ENCODE measurements at places on chromosomes 7 and 10.

GRCh38 chr7:78642751-78643150, 810.7 kb downstream of the MAGI2 start:
- no peak for DNase-seq

DNA sequence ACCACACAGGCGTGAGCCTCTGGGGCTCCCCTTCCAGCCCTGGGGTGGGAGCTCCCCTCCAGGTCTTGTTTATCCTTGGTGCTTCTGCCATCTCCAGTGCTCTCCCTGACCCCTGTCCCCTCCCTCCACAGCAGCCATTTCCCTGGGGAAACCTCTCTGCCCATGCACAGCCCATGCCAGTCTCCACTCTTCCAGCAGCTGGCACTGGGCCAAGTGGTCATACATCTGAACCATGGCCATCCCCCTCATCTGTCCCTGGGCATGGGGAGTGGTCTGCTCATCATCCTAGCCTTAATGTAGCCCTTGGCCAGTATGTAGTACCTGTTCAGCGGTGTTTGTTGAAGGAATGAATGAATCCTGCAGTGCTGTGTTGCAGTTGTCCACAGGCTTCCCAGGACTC, 172.4 kb upstream of the ZNF32 start:
- DNase-seq, result no peak

DNA sequence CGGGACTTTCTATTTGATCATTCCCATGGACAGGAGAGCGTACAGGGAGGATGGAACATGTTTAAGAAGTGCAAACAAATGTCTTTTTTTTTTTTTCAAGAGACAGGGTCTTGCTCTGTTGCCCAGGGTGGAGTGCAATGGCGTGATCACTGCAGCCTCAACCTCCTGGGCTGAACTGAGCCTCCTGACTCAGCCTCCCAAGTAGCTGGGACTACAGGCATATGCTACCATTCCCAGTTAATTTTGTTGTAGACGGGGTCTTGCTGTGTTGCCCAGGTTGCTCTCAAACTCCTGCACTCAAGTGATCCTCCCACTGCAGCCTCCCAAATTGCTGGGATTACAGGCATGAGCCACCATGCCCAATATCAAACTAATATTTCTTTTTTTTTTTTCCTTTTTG, 40.5 kb downstream of the SPDYE5 start:
- no peak for DNase-seq

GRCh38 chr7:17362439-17363105, 64.1 kb downstream of the AHR start:
- DNase-seq, result no peak

DNA sequence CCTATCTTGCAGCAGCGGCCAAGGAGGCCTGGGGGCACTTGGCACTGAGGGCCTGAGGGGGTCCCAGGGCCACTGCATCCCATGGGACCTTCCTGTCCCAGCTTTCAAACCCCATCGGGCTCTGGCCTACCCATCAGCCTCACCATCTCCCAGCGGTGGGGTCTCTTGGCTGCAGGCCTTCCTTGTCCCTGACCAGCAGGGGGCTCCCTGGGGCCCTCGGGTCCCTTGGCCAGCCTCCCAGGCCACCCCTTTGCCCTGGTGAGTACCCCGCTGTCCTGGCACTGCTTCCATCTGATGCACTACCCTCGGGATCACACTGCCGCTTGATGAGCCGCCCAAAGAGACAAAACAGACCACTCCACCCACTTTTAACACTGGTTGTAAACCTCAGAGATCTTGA, 43.5 kb downstream of the YKT6 start:
- DNase-seq, result peak; percentile 14

- no peak for DNase-seq
Measured at GRCh38 chr7:16130111-16131110, 290.9 kb downstream of the CRPPA start.

- DNase-seq, result no peak
Measured at GRCh38 chr10:3838460-3839437, 53.7 kb upstream of the KLF6 start.

DNA sequence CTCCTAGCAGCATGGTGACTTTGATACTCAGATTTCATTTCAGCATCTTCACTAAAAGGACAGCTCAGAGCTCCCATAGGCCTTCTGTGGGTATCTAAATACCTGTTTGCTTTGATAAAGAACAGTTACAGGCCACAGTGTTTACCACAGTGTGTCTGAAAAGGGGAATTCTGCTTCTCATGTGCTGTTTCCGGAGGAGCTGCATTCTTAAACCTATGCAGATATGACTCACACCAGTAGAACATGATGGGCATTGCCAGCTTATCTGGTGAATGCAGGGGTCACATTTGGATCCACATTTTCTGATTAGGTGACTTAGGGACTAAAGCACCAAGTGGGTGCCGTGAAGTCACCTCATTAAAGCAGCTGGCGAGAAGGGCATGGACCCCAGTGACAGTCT, 52.6 kb downstream of the TRRAP start:
- DNase-seq, result peak; percentile 2

- DNase-seq, result no peak
Measured at GRCh38 chr10:49107887-49108267, 7.4 kb downstream of the VSTM4 start.

GRCh38 chr7:332020-332517, 42.1 kb downstream of the FOXL3 start:
- no peak for DNase-seq

DNA sequence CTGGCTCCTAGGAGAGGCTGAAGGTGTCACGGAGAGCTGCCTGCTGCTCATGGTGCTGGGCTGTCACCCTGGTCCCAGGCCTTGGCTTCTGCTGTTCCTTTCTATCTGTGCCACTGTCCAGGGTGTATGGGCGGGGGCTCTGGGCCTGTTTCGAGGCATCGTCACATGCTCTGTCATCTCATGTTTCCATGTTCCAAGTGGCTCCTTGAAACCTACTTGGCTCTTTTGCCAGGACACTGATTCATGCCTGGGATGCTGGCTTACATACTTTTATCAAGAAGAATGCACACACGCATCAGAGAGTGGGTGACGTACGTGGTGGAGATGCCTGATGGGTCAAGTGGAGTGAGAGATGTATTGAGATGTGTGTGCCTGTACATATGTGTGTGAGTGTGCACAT, 50.9 kb downstream of the ADCY1 start:
- DNase-seq, result no peak

DNA sequence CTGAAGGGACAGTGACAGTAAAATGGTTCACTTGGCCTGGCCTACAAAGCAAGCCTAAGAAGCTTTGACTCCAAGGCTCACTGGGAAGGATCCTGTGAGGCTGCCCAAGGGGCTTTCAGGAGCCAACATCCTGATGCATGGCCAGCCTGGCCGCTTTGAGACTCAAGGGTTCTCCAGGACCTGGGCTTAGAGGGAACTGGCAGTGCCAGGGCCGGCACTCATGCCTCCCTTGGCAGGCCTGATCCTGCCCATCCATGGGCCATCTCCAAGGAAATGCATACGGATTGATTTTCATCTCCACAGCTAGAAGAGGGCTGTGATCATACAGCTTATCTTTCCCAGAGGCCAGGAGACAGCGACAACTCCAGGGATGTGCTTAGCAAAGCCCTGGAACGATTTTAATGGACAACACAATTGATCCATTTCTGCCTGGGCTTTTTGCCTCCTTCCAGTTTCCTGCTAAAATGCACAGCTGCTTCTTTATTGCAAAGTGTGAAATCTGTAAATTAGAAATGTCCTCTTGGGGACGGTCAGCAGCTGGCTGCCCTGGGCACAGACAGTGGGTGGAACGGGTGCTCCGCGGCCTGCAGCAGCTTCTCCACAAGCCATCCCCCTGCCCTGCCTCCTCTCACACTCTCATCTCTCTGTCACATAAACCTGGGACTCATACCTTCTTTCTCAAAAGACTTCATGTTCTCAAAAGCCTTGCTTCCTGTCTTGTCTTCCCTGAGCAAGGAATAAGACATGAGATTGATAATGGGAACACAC, 288.5 kb downstream of the GRID1 start:
- no peak for DNase-seq

- DNase-seq, result no peak
Measured at GRCh38 chr7:11281953-11282352, 308.3 kb downstream of the PHF14 start.

- no peak for DNase-seq
Measured at GRCh38 chr7:98617051-98617959, at the start of gene NPTX2. NPTX2 (plus strand) TSS chr7:98617285; CDS start chr7:98617462, 177 bp downstream.

DNA sequence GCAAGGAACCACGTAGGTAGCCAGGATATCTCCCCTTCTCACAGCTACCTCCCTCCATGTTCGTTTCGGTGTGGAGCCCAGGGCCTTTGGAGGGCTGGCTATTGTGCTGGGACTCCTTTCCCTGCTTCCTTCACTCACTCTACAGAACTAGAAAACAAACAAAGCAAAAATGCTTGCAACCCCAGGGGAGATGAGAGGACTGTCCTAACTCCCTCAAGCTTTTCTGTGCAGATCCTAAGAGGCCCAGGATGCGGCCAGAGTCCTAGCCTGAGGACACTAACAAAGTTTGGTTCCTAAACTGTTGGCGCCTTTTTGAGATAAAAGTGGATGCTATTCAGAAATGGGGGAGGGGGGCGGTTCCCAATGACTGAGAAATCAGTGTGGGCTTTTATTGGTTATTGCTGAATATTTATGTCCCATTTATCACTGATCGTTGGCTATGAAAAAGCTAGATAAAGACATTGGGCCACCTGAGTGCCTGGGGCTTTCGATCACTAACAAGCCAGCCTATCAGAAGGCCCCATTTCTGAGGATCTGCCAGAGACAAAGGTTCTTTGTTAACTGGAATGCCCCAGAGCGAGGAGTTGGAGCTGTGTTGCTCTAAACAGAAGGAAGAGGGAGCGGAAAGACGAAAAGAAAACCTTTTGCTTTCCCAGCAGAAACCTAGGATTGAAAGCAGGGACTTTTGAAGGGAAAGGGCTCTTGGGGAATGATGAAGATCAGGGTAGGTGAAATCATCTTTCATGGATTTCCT, 95.2 kb upstream of the EGR2 start:
- no peak for DNase-seq

DNA sequence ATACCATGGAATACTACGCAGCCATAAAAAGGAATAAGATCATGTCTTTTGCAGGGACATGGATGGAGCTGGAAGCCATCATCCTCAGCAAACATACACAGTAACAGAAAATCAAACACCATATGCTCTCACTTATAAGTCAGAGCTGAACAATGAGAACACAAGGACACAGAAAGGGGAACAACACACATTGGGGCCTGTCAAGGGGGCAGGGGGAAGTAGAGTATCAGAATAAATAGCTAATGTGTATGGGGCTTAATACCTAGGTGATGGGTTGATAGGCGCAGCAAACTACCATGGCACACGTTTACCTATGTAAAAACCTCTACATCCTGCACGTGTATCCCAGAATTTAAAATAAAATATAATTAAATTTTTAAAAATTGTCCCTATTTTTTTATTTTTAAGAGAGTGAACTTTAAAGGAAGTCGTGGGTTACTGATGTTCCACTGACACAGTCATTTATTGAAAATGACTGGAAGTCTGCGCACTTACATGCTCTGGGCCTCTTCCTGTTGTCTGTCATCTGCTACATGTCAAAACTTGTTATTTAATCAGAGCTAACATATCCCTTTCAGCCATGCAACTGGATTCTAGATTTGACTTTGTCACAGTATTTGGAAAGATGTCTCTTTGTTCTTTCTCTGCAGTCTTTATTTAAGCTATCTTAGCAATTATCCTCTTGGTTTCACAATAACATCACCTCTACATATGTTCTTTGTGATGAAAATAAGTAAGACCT, 73.7 kb upstream of the ABCB5 start:
- DNase-seq, result no peak

DNA sequence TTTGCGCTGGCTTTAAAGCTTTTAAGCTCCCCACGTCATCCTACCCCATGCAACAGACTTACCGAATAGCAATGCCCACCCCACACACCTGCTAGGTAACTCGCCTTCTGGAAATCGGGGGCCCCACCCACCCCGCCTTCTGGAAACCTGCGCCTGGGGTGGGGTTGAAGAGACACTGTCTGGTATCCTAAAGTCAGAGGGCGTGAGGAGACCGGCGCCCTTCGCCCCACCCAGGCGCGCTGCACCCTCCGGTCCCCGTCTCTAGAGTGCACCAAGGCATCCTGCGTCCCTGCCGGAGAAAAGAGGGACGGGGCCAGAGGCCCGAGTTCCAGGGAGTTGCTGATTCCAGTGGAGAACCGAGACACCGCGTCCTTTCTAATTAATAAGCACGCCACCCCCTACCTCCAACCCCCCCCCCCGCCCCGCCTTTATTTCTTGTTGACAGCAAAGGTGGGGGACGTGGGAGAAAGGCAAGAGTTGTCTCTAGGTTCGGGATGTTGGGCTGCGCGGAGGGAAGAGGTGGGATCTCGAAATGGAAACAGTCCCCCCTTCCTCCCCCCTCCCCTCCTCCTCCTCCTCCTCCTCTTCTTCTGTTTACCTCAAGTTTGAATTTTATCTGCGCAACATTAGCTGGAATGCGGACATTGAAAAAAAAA, 220.9 kb upstream of the MKLN1 start:
- peak; percentile 52 for DNase-seq

DNA sequence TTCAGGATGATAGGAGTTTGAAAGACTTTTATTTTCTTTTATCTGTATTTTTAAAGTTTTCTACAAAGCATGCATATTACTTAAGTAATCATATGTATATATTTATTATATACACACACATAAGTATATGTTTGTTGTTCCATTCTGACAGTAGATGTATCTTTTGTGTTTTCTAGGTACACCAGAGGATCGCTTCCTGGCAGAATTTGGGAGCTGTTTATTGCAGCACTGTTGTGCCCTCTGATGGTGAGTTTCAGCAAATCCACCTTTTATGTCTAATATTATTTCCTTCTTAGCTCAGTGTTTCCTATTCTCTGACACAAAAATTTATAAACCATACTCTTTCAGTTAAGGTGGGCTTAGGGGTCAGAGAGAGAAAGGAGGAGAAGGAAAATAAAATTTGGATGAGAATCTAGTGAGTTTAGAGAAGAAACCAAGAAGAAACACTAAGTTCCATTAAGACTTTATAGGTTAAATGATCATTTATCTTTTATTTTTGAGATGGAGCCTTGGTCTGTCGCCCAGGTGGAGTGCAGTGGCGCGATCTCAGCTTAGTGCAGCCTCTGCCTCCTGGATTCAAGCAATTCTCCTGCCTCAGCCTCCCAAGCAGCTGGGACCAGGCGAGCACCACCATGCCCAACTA, 59.2 kb upstream of the OIT3 start:
- peak; percentile 27 for DNase-seq

DNA sequence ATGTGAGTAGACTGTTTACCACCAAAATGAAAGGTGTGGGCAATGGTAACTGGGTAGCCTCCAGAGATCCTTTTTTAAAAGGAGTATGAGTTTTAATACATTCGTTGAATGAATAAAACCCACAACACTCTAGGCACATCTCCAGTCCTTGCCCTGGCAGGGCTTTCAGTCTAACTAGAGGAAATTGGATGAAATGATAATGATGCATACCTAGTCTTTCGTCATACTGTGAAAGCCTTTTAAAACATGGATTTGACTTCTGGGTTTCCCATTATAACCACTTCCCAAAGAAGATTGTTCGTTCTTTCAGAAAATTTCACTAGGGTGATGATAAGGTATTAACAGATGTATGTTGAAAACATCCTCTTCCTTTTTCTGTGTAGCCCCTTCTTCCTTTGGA, 110.8 kb downstream of the REEP3 start:
- DNase-seq, result no peak
